CD4-positive, alpha-beta T cell (primary cell): ENCODE measurements at places on chromosomes 3 and 15. TPM values are rescaled to one million over a fixed set of nuclear protein-coding genes. Genes with fewer than 3 reads are reported as not detected.

The SUSD5 gene
- total RNA-seq, result not detected

The SEMA3F gene
- total RNA-seq, result 0.22 TPM

The PAK6 gene
- total RNA-seq, result 0.34 TPM

The LYZL4 gene
- total RNA-seq, result not detected

The TPRG1 gene
- total RNA-seq, result 2.9 TPM

The ZNF35 gene
- 0.59 TPM for total RNA-seq

The LPCAT4 gene
- total RNA-seq, result 41.0 TPM

The TBC1D5 gene
- 34.1 TPM for total RNA-seq

The MKRN3 gene
- 3.1 TPM for total RNA-seq

The TOPAZ1 gene
- not detected for total RNA-seq

The RTP1 gene
- not detected for total RNA-seq

The CLEC3B gene
- 0.34 TPM for total RNA-seq

The ENTPD3 gene
- total RNA-seq, result not detected

The PLOD2 gene
- not detected for total RNA-seq

The GNAT1 gene
- 0.11 TPM for total RNA-seq
